ENCODE measurements at places on chromosomes 2 and 18.

- DNase-seq, result no peak
Measured at GRCh38 chr2:120995656-120996190, 260.1 kb downstream of the GLI2 start.

DNA sequence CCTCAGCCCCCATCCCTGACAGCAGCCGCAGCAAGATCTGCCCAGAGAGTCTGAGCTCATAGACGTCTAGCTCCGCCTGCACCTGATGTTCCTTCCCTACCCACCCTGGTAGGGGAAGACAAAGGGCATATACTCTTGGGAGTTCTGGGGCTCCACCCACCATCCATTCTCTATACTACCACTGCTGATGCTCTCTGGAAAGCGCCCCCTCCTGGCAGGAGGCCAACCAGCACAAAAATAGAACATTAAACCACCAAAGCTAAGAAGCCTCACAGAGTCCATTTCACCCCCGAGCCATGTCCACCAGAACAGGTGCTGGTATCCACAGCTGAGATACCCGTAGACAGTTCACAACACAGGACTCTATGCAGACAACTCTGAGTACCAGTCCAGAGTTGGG is 662.6 kb upstream of the FAM98A start:
- no peak for DNase-seq

- DNase-seq, result no peak
Measured at GRCh38 chr2:176976736-176977685, 235.6 kb upstream of the HNRNPA3 start.

DNA sequence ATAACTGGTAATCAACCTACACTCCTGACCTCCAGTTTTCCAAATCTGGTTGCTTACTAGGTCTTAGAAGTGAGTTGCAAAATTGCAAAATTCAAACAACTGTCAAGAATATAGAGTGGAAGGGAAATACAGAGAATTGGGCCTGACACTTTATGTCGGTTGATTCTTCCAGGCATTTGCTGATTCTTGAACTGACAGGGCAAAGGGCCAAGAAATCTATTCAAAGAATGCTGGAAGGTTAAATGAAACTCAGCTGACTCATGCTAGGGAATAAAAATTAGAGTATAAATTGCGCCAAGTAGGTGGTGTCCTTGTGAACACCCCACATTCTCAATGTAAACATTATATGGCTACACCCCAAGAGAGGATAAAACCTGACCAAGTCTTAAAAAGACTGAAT is 21.5 kb upstream of the ZSCAN30 start:
- no peak for DNase-seq

DNA sequence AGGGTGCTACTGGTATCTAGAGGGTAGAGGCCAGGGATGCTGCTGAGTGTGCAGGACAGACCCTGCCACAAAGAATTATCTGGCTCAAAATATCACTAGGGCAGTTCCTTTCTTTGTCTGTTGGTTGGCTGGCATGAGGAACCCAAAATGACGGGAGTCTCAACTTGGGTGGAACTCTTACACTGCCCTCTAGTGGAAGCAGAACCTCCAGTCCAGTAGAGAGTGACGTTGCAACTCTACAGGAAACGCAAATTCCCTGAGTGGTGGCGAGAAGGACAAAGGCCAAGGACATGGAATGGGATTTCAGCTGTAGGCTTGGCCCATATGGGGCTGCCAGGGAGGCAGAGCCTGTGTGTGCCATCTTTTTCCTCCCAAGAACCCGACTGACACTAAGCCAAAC is 47.1 kb downstream of the COPS8 start:
- DNase-seq, result peak; percentile 13

DNA sequence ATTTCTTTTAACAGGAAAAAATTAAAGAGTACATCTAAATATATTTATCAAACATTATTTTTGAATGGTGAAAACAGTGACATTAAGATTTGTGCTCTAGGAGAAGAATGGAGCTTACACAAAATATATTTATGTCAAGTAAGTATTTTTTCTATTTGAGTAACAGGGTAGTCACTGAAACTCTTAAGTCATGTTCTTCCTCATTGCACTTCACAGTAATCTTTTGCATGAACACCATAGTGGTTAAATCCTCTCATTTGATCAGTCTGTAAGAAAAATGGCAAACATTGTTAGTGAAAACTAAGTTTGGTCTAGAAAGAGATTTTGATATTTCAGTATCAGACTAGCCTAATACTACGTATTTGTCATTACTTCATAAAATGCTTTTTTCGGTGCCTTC is 8.1 kb downstream of the GMCL1 start:
- DNase-seq, result no peak

GRCh38 chr2:124975224-124975623 is 950.1 kb downstream of the CNTNAP5 start:
- no peak for DNase-seq

- no peak for DNase-seq
Measured at GRCh38 chr2:238971318-238972145, 123.6 kb downstream of the TWIST2 start.

All from NCI-H1694 (cell line).